ENCODE measurements at places on chromosomes 3 and 15. TPM values are rescaled to one million over a fixed set of nuclear protein-coding genes. Genes with fewer than 3 reads are reported as not detected.

- DNase-seq, result no peak
Measured at GRCh38 chr15:51576286-51576850, 46.2 kb downstream of the DMXL2 start.

GRCh38 chr3:148379763-148380382 is 317.8 kb upstream of the AGTR1 start:
- DNase-seq, result no peak

DNA sequence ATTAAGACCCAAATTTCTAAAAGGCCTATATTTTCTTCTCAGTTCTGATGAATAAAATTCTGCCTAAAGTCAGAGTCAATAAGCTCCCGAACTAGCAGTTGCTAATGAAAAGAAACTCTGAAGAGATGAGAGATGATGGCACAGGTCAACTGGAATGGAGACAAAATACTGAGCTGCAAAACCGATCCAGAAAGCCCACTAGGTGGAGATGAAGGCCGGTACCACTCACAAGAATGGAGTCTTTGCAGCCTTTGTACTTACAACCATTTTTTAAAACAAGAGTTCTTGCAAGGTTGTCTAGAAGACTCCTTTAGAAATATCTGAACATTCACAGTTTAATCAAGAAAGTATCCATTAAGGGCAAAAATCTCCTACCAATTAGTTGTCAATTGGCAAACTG is 119.9 kb upstream of the TJP1 start:
- no peak for DNase-seq

DNA sequence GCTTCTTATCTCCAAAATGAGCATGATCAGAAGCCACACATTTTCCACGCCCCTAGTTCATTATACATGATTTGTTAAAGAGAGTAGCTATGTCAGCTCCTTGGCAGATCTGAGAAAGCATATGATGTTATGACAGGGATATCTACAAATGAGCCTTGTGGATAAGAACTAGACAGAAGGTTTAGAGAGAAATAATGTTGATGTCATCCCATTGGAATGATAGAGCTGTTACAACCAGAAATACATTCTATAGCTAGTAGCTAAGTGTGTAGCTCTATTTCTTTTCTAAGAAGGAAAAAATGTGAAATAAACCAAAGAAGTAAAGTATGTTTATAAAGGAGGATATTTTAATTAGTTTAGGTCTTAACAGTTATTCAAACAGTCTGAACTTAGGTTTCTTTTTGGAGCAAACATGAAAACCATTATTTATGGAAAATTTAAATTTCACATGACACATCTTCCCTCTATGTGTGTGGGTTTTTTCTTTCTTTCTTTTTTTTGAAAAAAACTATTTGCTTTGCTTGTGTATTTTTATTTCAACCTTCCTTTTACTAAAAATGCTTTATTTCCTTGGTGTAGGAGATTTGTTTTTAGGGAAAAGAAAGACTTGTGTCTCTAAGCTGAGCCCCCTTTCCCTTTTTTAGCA is 167.7 kb downstream of the GHSR start:
- DNase-seq, result no peak

GRCh38 chr3:71310359-71310979 is 273.1 kb downstream of the FOXP1 start:
- DNase-seq, result peak; percentile 58

- DNase-seq, result no peak
Measured at GRCh38 chr3:32577581-32578556, 7.2 kb upstream of the DYNC1LI1 start.

- DNase-seq, result no peak
Measured at GRCh38 chr3:128616516-128617269, 33.9 kb downstream of the RPN1 start.

- DNase-seq, result no peak
Measured at GRCh38 chr15:88898736-88899135, 3.4 kb upstream of the HAPLN3 start.

DNA sequence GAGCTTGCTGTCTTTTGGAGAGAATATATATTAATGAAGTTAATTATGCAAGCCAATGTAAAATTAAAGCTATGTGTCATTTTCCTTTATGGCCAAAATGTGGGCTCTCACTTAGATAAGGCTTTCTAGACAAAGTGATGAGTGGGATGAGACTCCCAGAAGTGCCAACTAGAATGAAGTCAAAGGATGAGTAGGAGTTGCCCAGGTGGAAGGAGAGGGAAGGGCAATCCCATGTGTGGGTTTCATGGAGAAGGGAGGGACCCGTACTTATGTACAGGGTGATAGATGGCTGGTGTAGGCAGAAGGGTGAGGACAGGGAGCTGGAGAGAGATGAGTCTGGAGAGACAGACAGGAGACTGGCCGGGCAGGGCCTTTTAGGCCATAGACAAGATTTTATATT is 239.2 kb downstream of the THRB start:
- no peak for DNase-seq

- DNase-seq, result no peak
Measured at GRCh38 chr15:83100097-83100646, 7.3 kb upstream of the TM6SF1 start.

GRCh38 chr3:17573396-17573795 is 169.0 kb downstream of the TBC1D5 start:
- DNase-seq, result no peak

- no peak for DNase-seq
Measured at GRCh38 chr15:39376371-39376909, 204.4 kb upstream of the THBS1 start.

DNA sequence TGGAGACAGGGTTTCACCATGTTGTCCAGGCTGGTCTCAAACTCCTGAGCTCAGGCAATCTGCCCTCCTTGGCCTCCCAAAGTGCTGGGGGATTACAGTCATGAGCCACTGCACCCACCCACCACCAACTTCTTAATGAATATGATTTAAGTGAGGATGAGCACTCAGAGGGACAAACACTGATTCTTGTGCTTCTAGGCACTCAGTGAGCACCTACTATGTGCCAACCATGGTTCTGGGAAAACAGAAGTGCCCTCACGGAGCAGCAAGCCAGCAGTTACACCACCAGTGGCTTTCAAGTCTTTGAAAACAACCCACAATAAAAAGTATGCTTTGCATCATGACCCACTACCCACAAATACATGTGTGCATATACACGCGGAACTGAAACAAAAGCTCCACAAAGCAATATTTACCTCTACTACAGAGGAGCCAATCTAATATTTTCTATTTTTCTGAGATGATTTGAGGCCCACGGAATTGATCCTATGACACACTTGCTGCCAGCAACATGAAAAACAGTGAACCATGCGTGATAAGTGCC is 91.9 kb downstream of the MEGF11 start:
- no peak for DNase-seq

GRCh38 chr15:90300988-90301706 is 35.7 kb downstream of the NGRN start:
- DNase-seq, result peak; percentile 91

GRCh38 chr15:91255670-91256192 is 155.7 kb downstream of the SV2B start:
- DNase-seq, result no peak

DNA sequence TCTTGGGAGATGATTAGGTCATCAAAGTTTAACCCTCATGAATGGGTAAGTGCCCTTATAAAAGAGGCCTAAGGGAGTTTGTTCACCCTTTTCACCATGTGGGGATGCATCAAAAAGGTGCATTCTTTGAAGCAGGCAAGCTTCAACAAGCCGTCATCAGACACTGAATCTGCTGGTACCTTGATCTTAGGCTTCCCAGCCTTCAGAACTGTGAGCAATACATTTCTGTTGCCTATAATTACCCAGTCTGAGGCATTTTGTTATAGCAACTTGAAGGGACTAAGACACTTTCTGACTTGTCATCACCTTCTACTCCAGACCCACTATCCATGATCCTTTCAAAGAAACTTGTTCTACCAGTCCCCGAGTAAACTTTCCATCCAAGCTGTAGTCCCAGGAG is 44.6 kb upstream of the LRRC58 start:
- no peak for DNase-seq

- peak; percentile 79 for DNase-seq
Measured at GRCh38 chr15:20355256-20355868, 186.2 kb downstream of the GOLGA6L6 start.

DNA sequence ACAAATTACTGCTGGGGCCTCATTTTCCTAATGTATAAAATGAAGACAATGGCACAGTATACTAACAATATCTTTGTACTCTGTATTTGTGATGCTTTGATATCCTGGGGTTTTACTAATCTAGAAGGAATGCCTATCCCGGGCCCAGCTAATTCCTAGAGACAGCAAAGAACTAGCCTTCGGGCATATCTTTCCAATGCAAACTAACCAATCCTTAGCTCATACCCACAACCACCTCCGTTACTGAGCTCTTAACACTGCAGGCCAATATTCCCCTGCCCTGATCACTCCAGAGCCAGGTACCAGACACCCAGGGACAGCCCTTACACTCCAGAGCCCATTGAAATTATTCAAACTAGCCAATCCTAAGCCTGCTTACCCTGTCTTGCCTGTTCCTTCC is 309.0 kb downstream of the ULK4 start:
- no peak for DNase-seq

DNA sequence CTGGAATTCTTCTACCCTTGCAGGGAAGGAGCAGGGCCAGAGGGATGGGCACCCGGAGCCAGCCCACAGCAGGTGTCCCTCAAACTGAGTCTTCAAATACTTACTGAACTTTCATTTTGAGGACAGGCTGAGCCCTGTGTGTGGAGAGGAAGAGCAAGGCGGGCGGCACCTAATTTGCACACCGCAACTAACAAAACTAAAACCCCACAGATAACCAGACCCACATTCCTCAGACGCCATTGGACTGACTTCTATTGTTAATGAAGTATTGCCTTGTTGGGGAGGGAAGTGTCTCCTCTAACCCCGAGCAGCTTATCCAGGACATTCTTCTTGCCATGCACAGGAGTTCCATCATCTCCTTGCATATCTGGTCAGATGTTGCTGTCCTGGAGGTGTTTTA is 105.2 kb upstream of the NR2E3 start:
- no peak for DNase-seq

- no peak for DNase-seq
Measured at GRCh38 chr3:13028010-13028821, 45.0 kb downstream of the IQSEC1 start.

DNA sequence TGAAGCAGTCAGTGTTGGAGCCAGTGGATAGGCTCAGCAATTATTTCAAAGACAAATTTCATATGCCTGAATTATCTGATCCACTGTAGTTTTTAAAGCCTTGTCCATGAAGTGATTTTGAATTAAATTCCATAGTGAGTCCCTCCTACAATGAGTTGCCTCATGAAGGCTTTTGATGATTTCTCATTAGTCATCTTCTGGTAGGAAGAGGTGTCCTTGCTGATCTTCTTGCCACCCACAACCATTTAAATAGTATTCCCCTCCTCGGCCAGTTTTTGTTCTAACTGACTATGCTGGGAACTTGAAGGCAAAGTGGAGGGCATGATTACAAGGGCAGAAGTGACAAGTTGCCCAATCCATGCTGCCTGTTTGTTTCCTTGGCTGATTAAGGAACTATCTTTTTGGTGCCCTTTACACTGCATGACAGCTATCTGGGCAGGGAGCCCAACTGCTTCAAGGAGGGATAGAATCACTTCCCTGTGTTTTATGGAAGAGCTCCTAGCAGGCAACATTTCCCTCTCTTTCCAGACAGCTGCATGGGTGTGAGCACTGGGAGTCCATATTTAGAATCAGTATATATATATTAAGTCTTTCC is 617.5 kb downstream of the ZPLD1 start:
- no peak for DNase-seq

DNA sequence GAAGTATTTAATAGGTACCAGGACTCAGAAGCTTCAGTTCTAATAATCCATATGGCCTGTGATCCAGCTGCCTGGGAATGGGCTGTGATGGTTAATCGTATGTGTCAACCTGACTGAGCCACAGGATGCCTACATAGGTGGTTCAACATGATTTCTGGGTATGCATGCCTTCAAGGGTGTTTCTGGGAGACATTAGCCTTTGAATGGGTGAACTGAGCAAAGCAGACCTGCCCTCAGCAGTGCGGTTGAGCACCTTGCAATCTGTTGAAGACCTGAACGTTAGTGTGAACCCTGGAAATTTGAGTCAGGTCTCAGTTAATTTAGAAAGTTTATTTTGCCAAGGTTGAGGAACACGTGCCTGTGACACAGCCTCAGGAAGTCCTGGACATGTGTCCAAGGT is 22.8 kb upstream of the TKT start:
- DNase-seq, result no peak

DNA sequence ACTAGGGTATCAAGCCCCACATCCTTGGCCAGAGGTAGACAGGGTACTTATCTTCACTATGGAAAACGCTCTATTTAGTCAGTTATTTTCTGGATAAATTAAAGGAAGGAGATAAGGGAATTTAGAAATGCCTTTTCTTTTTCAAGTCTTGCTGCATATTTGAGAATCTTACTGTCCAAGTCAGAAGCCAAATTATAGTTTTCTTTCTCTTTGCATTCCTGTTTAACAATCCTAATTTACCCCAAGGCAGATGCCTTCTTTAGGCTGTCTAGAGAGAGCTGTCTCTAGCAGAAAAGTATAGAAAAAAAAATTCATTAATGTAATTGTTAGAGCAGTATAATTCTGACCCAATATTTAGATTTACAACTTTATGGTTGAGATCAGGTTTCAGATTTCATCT is 64.4 kb upstream of the TBC1D5 start:
- no peak for DNase-seq

- no peak for DNase-seq
Measured at GRCh38 chr3:15310491-15311370, 21.7 kb downstream of the SH3BP5 start.

DNA sequence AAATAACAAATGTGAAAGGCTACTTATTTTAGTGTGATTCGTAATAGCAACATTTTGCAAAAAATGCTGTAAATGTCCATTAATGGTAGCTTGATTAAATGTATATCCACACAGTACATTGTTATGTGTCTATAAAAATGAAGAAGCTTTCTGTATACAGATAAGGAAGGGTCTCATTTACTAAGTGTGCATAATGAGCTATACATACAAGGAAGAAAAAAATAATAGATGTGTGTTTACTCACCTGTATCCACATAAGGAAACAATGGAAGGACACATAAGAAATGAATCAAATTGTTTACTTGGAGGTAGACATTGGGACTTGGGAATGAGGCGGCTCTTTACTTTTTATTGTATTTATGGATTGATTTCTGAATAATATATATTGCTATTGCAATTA is 34.9 kb downstream of the MED12L start:
- DNase-seq, result no peak

- no peak for DNase-seq
Measured at GRCh38 chr3:113685124-113685523, 11.3 kb downstream of the USF3 start.

The SIAH2 gene
- 22.4 TPM for total RNA-seq

The GOLGA8T gene
- 0.48 TPM for total RNA-seq

The SLC9A9 gene
- 12.6 TPM for total RNA-seq

The ST8SIA2 gene
- not detected for total RNA-seq

The FOXP1 gene
- total RNA-seq, result 263 TPM

The LDHAL6B gene
- total RNA-seq, result not detected

The IQCF5 gene
- total RNA-seq, result not detected

The ARF4 gene
- 148 TPM for total RNA-seq

The CCDC9B gene
- 59.6 TPM for total RNA-seq

The CCDC191 gene
- 8.6 TPM for total RNA-seq

The MINAR1 gene
- total RNA-seq, result 1.4 TPM

The NOX5 gene
- 0.18 TPM for total RNA-seq

The GOLGA8O gene
- 2.1 TPM for total RNA-seq

The TEX264 gene
- 18.2 TPM for total RNA-seq

The RPLP1 gene
- total RNA-seq, result 1,445 TPM

The ARL14 gene
- not detected for total RNA-seq

All from aorta (tissue), 5 donors.